ENCODE measurements at places on chromosomes 5 and 9. TPM values are rescaled to one million over a fixed set of nuclear protein-coding genes. Genes with fewer than 3 reads are reported as not detected.

DNA sequence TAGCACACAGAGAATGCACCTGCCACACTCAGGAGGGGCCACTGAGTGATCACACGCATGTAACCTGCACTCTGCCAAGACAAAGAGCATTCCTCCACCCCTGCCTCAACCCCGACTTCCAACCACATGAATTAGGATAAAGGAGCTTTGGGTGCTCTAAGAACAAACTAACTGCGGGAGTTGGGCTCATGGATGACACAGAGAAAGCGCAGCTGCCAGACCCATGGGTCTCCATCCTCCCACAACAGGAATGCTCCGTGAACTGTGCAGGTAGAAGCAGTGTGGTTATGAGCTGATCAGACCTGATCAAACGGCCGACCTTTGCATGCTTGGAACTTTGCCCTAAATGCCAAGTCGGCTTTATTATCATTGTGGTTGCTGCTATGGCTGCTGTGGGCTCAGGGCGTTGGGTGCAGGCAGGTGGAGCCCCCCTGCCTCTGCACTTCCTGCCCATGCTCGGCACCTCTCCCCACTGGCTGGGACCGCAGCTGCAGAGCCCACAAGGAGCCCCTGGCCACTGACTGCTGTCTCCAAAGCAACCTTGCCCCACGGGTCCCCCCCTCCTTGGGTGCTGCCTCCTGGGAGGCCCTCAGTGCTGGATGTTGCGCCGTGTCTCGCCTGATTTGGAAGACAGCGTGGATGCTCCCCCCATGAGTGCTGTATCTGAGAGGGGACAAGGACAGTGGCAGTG lies 2.6 kb upstream of the SLC6A3 start:
- no peaks in the 10 kb centered on the region for H3K36me3 ChIP-seq
- H3K27me3 ChIP-seq = peaks cover 12% of the 10 kb centered on the region
- no peak for DNase-seq
- H3K27ac ChIP-seq = no peak overlapping the region
- H3K4me3 ChIP-seq = no peak overlapping the region
- H3K4me1 ChIP-seq = no peaks in the 10 kb centered on the region

Gene HBEGF
- total RNA-seq = 3.0 TPM

GRCh38 chr5:149809931-149810691 lies 80.0 kb downstream of the PPARGC1B start:
- no peak overlapping the region for H3K27ac ChIP-seq
- no peak for DNase-seq
- peaks cover 4% of the 10 kb centered on the region for H3K4me1 ChIP-seq
- H3K27me3 ChIP-seq = no peaks in the 10 kb centered on the region

Gene LCP2
- 9.3 TPM for total RNA-seq

DNA sequence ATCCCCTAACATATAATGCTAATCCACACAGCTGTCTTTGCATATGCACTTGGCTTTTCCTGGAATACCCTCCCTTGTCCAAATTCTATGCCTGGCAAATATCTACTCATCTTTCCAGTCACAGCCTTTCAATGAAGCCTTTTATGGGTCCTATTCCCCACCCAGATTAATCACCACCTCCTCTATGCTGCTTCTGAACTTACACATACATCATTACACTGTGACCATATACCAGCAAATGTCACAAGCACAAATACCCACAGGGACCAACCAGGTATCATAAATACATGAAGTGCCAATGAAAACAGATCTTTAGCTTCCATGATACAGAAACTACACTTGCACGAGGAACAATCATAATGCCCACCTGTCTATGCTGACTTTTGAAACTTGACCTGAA lies 22.3 kb downstream of the LPAR1 start:
- H3K36me3 ChIP-seq = no peaks in the 10 kb centered on the region
- H3K27me3 ChIP-seq = no peaks in the 10 kb centered on the region

Gene NTNG2
- 5.9 TPM for total RNA-seq

DNA sequence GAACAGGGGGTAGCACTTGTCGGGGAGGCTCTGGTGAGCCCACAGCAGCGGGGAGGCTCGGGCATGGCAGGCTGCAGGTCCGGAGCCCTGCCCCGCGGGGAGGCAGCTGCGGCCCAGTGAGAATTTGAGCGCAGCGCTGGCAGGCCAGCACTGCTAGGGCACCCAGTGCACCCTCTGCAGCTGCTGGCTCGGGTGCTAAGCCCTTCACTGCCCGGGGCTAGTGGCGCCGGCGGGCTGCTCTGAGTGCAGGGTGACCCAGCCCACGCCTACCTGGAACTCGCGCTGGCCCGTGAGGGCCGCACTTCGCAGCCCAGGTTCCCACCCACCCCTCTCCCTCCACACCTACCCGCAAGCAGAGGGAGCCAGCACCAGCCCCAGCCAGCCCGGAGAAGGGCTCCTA lies 151.0 kb downstream of the NXNL2 start:
- DNase-seq = no peak
- H3K4me3 ChIP-seq = no peak overlapping the region
- no peak overlapping the region for H3K27ac ChIP-seq
- H3K27me3 ChIP-seq = no peaks in the 10 kb centered on the region
- no peaks in the 10 kb centered on the region for H3K4me1 ChIP-seq
- H3K36me3 ChIP-seq = no peaks in the 10 kb centered on the region

Gene NKD2
- 6.5 TPM for total RNA-seq

Gene NADK2
- total RNA-seq = 18.4 TPM

- H3K4me3 ChIP-seq = no peak overlapping the region
- H3K4me1 ChIP-seq = peaks cover 24% of the 10 kb centered on the region
- no peaks in the 10 kb centered on the region for H3K36me3 ChIP-seq
- H3K27me3 ChIP-seq = no peaks in the 10 kb centered on the region
Observed at GRCh38 chr5:119276978-119277377, 78.8 kb upstream of the TNFAIP8 start.

- no peaks in the 10 kb centered on the region for H3K36me3 ChIP-seq
- peak overlapping the region; percentile 13 for H3K27ac ChIP-seq
- H3K4me1 ChIP-seq = peaks cover 8% of the 10 kb centered on the region
Observed at GRCh38 chr5:102971676-102972293, 148.2 kb downstream of the GIN1 start.

GRCh38 chr9:28961623-28962022 lies 1388.3 kb upstream of the C9orf72 start:
- no peaks in the 10 kb centered on the region for H3K27me3 ChIP-seq
- no peaks in the 10 kb centered on the region for H3K36me3 ChIP-seq
- H3K4me1 ChIP-seq = no peaks in the 10 kb centered on the region
- DNase-seq = no peak

Gene LHX6
- total RNA-seq = 141 TPM

GRCh38 chr9:130461218-130461630 lies 16.5 kb downstream of the ASS1 start:
- peaks cover 36% of the 10 kb centered on the region for H3K36me3 ChIP-seq
- no peak overlapping the region for H3K27ac ChIP-seq
- no peak for DNase-seq
- H3K4me3 ChIP-seq = no peak overlapping the region
- no peaks in the 10 kb centered on the region for H3K27me3 ChIP-seq

GRCh38 chr5:154444556-154445421 lies 1.0 kb upstream of the SAP30L start:
- peak overlapping the region; percentile 79 for H3K27ac ChIP-seq
- H3K27me3 ChIP-seq = no peaks in the 10 kb centered on the region
- H3K4me3 ChIP-seq = peak overlapping the region; percentile 97
- DNase-seq = peak; percentile 65
- peaks cover 24% of the 10 kb centered on the region for H3K4me1 ChIP-seq

GRCh38 chr9:126925876-126926275 lies 11.3 kb downstream of the RALGPS1 start:
- H3K27ac ChIP-seq = no peak overlapping the region
- no peaks in the 10 kb centered on the region for H3K27me3 ChIP-seq
- H3K4me1 ChIP-seq = no peaks in the 10 kb centered on the region
- H3K4me3 ChIP-seq = no peak overlapping the region
